Immature natural killer cell (primary cell): ENCODE measurements at places on chromosomes 16 and 17.

DNA sequence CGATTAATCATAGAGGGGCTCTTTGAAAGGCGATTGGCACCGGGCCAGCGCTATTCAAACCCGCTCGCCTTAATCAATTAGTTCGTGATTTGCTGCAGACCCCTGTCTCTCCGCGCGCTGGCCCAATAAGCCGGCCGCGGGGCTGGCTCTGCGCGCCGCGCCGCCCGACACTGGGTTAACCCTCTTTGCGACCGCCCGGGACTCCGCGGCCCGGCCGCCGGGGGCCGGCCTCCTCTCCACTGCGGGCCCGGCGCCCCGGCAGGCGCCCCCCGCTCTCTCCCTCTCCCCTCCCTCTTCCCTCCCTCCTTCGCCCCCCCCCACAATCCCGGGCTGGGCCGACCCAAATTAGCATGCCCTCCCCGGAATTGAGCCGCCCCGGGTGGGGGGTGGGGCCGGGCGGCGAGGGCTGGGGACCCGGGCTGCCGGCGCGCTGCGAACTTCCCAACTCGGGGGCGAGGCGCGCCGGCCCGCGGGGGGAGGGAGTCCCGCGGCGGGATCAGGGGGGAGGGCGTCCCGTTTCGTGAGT, 428 bp upstream of the SALL1 start:
- no peak for DNase-seq

- no peak for DNase-seq
These were observed 32.0 kb upstream of the DOC2B start for GRCh38 chr17:213286-214105.

DNA sequence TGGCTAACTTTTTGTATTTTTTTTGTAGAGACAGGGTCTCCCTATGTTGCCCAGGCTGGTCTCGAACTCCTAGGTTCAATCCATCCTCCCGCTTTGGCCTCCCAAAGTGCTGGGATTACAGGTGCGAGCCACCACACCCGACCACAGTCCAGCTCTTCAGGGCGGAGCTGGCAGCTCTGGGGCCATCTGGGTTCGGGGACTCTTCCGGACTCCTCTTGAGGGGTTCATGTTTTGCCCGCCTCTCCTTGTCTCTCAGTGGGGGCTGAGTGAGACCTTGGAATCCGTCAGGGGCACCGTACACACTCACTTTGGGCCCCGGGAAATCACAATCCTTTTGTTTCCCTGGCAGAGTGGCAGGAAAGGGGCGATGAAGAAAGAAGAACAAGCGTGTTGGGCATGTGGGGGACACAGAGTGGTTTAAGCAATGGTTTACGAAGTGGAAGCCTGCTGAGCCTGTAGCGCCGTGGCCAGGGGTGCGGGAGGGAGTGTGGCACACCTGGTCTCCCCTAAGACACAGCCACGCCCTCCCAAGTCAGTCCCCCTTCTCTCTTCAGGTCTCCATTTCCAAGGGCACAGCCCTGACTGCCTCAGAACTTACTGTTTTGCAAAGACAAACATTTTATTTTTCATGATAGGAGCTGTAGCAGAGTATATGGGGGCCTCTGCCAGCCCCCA, 26.1 kb downstream of the TNS4 start:
- DNase-seq: no peak

DNA sequence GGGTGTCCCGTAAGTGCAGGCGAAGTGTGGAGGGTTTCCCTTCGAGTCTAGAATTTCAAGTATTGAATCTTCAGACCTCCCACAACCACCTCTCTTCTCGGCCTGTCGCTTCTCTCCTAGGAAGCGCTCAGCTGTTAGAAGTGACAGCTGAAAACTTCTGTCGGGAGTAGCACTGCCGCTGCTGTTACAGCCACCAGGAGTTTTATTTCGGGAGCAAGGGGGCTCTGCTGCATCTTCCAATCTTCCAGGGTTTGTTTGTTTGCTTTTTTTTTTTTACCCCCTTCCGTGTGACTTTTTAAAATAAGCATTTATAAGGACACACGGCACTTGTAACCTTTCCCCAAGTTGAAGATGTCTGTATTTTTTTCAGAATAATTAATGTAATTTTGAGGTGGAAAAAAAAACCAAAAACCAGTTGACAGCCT, 767 bp downstream of the RPS6KB1 start:
- no peak for DNase-seq

DNA sequence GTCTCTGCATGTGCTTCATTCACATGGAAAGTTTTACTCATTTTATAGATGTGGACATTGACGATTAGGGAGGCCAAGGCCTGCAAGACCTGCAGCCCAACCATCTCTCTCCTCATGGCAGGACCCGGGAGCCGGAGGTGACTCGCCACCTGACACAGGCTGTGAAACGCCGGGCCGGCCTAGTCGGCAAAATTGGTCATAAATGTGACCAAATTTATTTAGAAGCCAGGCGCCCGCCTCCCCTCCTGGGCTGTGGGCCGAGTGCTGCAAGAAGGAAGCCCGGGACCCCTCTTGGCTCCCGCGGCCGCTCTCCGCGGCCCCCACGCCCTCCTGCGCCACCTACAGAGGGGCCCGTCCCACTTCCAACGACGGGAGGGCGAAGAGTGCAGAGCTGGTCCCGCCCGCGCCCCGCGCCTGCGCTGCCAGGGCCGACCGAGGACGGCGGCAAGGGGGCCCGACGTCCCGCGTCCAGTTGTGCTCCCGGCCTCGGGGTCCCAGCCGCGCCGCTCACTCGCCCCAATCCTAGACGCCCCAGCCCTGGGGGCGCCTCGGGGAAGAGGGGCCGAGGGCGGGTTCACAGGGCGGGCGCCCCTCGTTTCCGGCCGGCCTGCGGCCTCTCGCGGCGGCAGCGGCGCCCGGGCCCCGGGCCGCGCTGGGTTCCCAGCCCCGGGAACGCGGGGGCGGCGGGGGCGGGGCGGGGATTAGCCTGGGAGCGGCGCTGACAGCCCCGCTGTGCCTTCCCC, 47.5 kb downstream of the WNT3 start:
- DNase-seq: peak; percentile 14

GRCh38 chr17:17970699-17971430, 1.3 kb downstream of the TOM1L2 start:
- DNase-seq: no peak

DNA sequence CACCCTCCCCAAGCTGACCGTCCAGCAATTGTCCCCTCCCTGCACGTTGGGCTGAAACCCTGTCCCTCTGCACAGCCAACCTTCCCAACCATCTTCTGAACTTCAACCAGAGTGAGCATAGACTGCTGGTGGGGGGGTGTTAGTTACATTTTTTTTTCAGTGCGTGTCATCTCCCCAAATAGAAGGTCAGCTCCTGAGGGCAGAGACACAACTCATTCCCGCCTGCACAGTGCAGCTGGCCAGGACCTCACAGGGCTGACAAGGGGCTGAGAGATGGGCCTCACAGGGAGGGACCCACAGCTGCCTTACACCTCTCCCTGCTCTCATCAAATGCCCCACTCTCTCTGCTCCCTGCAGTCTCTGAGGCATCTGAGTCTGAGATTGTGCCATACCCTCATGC, 8.4 kb downstream of the SRL start:
- no peak for DNase-seq

- DNase-seq: no peak
These were observed 31.8 kb downstream of the MRM1 start for GRCh38 chr17:36632916-36633771.
